MM.1S (cell line): ENCODE measurements at places on chromosomes 16 and 17.

DNA sequence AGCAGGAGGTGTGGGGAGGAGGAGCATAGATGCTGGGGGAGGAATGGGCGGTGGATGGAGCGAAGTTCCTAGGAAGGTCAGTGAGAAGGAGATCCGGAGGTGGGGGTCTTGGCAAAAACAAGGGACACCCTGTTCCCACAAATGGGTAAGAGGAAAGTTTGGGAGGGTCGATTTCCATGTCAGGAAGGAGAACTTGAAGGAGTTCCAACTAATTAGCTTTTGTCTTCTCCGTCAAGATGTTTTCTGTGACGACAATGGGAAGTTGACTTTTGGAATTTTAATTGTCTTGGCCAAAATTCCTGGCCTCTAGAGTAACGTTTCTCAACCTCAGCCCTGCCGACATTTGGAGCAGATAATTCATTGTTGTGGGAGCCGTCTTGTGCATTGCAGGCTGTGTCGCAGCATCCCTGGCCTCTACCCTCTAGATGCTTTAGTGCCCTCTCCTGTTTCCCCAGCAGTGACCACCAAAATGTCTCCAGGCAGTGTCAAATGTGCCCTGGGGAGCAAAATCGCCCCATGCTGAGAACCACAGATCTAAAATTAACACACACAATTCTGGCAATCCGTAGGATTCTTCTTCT is 97.1 kb downstream of the PITPNC1 start:
- DNase-seq: no peak

- no peak for DNase-seq
Observed at GRCh38 chr17:46264456-46265198, 30.3 kb upstream of the LRRC37A start.

- DNase-seq: no peak
Observed at GRCh38 chr17:550041-550398, 164.6 kb downstream of the VPS53 start.

DNA sequence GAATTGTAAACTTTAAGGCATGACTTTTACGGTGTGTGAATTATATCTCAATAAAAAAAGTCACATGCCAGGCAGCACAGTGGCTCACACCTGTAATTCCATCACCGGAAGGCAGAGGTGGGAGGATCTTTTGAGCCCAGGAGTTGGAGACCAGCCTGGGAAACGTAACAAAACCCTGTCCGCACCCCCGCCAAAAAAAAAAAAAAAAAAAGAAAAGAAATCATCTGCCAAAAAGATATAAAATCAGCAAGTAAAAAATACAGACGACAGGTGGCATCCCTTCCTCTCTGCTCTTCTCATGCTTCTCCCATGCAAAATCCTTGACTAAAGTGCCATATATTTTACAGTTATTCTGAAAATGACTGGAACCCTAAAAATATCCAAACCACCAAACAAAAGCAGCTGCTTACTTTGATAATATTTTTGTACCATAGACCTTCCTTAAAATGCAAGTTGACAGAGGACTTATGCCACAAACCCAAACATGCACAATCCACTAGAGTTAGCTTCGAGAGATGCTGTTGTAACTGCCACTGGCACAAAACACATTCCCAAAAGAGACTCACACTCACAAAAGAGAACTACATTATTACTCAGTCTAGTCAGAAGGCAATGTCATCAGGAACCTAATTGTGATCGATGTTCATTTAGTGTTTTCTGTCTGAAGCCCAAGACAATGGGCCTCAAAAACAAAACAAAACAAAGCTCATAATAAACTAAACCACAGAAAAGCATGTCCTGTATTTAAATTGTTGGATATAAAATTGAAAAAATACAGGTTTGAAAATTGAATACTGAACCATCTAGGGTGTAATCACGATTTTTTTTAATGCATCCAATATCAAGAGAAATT is 2.4 kb downstream of the CRLF3 start:
- DNase-seq: no peak

GRCh38 chr16:19346335-19346922 is 60.9 kb downstream of the CLEC19A start:
- no peak for DNase-seq

- DNase-seq: no peak
Observed at GRCh38 chr16:47029724-47030123, 56.2 kb upstream of the DNAJA2 start.

DNA sequence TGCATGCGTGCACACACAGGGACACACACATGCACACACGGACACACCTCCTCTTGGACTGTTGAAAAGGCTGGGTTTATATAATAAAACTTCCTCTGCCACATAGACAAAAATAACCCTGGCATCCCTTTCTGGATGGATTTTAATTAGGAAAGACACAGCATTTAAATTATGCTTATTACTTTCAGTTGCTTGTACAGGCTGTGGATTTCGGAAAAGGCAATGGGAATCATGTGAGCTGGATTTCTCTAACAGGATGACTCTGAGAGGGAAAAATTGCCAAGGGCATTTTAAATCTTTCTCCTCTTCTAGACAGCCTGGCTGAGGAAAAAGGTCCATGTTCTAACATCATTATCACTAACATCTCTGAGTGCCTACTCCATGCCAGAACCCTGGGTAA is 75.9 kb downstream of the HLF start:
- no peak for DNase-seq

DNA sequence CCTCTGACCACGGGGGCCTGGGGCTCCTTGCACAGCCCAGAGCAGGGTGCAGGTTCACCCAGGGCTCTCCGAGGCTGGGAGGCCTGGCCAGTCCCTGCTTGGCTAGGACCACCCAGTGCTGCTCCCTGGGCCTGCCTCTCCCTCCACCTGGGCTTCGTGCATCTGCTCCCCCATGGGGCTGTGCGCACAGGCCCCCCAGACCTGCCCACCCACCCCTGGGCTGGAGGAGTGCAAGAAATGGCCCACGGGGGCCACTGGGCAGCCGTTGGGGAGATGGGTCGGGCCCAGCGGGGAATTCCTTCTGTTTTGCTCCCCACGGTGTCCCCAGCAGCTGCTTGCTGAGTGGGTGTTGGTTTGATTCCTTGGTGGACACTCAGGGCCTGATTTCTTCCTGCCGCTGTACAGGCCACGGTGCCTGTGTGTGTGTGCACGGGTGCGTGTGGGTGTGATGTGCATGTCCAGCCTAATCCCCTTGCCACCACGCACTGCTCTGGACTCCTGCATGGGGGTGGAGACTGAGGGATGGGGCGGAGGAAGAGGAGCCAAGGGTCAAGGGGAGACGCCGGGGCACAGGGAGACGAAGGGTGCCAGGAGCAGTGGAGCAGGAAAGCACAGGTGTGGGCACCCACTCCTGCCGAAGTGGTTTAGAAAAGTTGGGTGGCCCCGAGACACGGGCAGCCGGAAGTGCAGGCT is 8.5 kb downstream of the PRSS27 start:
- no peak for DNase-seq

DNA sequence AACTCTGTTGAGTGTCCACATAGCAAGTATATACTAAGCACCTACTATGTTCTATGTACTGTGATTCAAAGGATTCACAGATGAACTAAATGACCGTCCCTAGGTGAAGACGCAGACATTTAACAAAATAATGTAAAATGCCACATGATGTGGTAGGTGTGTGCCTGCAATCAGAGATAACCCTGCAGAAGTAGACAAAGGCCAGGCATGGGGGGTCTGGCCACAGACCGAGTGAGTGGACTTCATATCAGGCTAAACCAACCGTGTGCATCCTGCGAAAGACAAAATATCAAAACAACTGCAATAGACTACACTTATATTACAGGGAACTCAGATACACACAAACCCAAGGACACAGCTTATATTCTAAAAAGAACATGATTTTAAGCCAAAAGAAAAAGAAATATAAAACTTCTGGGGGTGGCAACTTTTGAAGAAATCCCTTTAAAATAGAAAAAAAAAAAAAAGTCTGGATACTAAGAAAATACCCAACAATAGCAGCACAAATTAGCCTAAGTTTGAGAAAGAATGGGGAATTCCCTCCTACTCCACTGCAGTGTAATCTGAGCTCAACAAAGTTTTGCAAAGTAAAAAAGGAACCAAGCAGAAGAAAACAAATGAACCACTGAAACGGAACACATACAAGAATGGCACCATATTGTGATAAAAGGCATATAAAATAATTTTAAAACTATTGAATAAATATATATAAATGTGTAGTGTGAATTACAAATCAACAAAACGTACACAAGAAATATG is 12.3 kb downstream of the HSDL1 start:
- no peak for DNase-seq

- no peak for DNase-seq
Observed at GRCh38 chr16:71526111-71526631, at the start of gene CHST4. Gene CHST4, plus strand, starts transcription at chr16:71526426. Its CDS starts 10,252 bp downstream, at chr16:71536678.

- DNase-seq: no peak
Observed at GRCh38 chr17:32558326-32558955, 71.6 kb downstream of the CDK5R1 start.

GRCh38 chr16:77468831-77469230 is 34.0 kb upstream of the ADAMTS18 start:
- DNase-seq: no peak

GRCh38 chr16:66849021-66849420 is 4.8 kb downstream of the CA7 start:
- no peak for DNase-seq

- DNase-seq: no peak
Observed at GRCh38 chr16:14089283-14089823, 18.2 kb downstream of the MRTFB start.

GRCh38 chr16:16020291-16020690 is 70.9 kb downstream of the ABCC1 start:
- no peak for DNase-seq

GRCh38 chr16:21710938-21711337 is 47.2 kb downstream of the OTOA start:
- DNase-seq: no peak

- no peak for DNase-seq
Observed at GRCh38 chr17:43434902-43435319, 36.1 kb downstream of the ARL4D start.

DNA sequence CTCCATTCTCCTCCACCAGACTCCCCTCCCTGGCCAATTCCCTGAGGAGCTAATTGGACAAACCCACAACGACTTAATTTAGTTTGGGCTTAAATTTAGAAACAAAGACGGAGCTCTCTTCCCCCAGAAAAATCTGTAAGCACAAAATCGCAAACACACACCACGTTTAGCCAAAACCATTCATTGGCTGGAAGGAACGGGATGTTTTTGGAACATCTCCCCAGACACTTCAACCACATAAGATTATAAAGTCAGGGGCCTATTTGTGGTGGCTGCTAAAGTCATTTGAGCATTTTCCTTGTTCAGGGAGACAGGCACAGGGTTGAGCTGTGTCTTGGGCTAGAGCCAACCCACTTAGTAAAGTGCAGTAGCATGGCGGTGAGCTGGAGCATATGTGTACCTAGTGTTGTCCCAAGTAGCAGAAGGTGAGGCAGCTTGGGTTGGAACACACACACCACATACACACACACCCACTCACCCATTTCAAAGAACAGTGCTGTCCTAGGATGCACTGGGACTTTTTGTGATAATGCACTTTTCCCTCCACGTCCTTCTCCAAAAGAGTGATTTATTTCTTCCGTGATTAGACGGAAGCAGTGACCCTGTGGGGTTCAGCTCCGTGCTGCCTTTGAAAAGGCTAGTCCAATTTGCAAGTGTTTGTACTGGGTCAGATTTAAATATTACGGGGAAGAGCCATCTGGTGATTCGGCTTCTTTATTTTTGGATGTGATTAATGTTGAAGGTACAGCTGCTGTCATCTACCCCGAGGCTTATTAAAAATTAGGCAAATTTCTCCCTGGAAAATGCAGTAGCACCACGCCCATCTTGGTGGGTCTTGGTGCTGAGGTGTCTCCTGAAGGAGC is 32.2 kb downstream of the ELAC2 start:
- no peak for DNase-seq

GRCh38 chr16:66070140-66070917 is 296.2 kb upstream of the CDH5 start:
- DNase-seq: no peak

- peak; percentile 90 for DNase-seq
Observed at GRCh38 chr16:30096105-30096861, at the start of gene YPEL3. Gene YPEL3, minus strand, starts transcription at chr16:30096213. Its CDS starts 731 bp downstream, at chr16:30095482.

GRCh38 chr17:151886-152859 is 14.8 kb downstream of the SCGB1C2 start:
- no peak for DNase-seq
